WTC11 (cell line): ENCODE measurements at places on chromosomes 3 and 15. TPM values are rescaled to one million over a fixed set of nuclear protein-coding genes. Genes with fewer than 3 reads are reported as not detected.

- H3K27ac ChIP-seq: peak overlapping the region; percentile 7; the same call in 1 of the 2 replicates
- no peak overlapping the region for H3K4me3 ChIP-seq
- DNase-seq: no peak
- H3K36me3 ChIP-seq: no peaks in the 10 kb centered on the region
- H3K4me1 ChIP-seq: peaks cover 52% of the 10 kb centered on the region
Observed at GRCh38 chr3:169342652-169343505, 320.6 kb downstream of the MECOM start.

DNA sequence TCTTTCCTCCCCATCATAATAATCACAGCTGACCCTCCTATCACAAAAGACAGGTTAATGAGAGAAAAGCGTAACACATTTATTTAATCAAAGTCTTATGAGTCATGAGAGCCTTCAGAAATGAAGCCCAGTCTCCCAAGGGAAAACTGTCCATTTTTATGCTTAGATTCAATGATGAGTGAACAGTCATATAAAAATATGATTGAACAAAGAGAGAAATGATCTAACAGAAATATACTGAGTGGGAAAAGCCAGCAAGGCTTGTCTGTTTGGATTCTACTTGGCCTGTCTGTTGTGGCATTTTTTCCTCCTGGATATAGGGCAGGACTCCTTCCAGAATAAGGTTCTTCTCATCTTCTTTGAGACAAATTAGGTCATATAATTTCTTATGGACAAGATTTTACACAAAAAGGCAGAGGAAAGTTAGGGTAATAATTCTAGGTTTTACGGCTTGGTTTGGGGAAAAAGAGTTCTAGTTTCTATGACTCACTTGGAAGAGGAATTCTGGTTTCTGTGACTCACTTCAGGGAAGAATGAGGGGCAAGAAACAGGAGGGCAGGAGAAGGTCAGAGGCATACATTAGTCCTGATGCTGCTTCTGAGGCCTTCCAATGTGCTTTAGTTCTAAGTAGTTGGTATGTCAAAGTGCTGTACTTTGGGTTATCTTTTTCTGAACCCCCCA, 534.2 kb downstream of the ZIC1 start:
- peaks cover 48% of the 10 kb centered on the region for H3K4me1 ChIP-seq
- no peak for DNase-seq
- H3K36me3 ChIP-seq: no peaks in the 10 kb centered on the region
- no peaks in the 10 kb centered on the region for H3K27me3 ChIP-seq

DNA sequence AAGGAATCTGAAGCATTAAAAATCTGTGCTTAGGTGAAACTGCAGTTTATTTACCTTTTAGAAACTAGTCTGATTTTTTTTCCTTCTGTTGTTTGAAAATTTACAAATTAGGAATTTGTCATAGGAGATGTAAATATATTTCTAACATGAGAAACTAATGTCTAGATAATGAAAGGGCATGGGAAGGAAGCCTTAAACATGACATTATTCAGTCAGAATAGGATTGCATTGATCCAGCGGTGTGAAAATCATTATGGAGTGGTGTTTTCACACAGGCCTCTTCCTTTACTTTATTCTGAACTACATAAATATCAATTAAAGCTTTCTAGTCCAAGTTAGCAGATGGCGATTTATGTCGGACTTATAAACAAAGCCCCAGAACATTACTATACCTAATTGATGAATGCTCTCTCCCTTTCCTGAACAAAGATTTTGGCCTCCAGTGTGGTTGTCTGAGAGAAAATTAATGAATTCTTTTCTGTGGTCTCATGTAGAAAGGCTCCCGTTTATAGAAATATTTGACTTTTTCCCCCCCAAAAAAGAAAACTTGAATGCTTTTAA, 37.9 kb downstream of the FNDC3B start:
- peaks cover 7% of the 10 kb centered on the region for H3K36me3 ChIP-seq
- no peak for DNase-seq
- H3K27ac ChIP-seq: no peak overlapping the region
- H3K4me1 ChIP-seq: peaks cover 54% of the 10 kb centered on the region
- no peaks in the 10 kb centered on the region for H3K27me3 ChIP-seq
- H3K4me3 ChIP-seq: no peak overlapping the region

DNA sequence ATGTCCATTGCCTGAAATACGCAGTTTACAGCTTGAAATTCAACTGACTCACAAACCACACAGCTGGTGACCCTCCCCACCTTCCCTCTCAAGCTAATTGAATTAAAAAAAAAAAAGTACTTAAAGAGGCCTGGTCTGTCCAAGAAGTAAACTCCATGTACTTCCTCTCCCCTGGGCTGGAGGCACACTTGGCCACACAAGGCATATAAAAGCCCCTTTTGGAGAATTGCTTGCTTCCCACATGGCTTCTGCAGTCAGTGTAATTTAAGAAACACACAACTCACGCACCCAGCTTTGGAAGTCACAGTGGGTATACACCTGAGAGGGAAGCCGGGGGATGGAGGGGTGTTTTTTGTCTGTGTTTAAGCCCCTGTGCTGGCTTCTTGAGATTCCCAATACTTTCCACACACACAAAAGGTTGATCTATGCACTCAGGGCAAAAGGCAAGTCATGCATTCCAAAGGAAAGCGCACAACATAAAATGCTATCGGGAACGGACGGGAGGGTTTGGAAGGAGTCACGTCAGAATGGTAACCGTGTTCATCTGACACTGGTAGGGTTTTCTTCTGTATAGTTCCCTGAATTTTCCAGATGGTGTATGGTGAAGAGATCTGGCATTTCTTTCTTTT, 106.6 kb upstream of the ALDH1A3 start:
- peaks cover 15% of the 10 kb centered on the region for H3K4me1 ChIP-seq
- no peak overlapping the region; the same call in none of the 2 replicates for H3K27ac ChIP-seq
- peaks cover 13% of the 10 kb centered on the region for H3K36me3 ChIP-seq
- no peak overlapping the region for H3K4me3 ChIP-seq
- DNase-seq: peak; percentile 7

Gene PYDC2
- total RNA-seq: not detected in 3 replicates

DNA sequence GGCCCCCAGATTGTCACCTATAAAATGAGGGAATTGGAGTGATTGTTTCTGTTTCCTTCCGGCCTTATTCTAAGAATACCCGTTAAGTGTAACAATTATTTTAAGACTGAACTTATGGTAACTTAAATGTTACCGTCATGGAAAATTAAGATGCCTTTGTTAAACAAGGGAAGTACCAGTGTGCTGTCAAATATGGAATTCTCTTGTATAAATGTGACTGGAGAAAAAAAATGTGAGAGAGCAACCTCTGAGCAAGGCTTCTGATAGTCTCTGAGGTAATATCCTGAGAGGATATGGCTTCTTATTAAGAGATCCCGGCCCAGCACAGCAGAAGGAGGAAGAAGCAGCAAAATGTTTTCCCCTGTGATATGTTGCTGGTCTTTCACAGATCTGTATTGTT, 480.7 kb upstream of the ADAMTS9 start:
- no peak overlapping the region for H3K4me3 ChIP-seq
- H3K36me3 ChIP-seq: no peaks in the 10 kb centered on the region
- no peak overlapping the region for H3K27ac ChIP-seq
- H3K4me1 ChIP-seq: peaks cover 6% of the 10 kb centered on the region
- DNase-seq: no peak
- peaks cover 3% of the 10 kb centered on the region; the same call in 1 of the 2 replicates for H3K27me3 ChIP-seq

GRCh38 chr3:48428572-48429316, 1.1 kb downstream of the PLXNB1 start:
- peaks cover 59% of the 10 kb centered on the region for H3K4me1 ChIP-seq
- peaks cover 23% of the 10 kb centered on the region for H3K36me3 ChIP-seq
- peak overlapping the region; percentile 86 for H3K27ac ChIP-seq
- H3K4me3 ChIP-seq: peak overlapping the region; percentile 75
- H3K27me3 ChIP-seq: no peaks in the 10 kb centered on the region

DNA sequence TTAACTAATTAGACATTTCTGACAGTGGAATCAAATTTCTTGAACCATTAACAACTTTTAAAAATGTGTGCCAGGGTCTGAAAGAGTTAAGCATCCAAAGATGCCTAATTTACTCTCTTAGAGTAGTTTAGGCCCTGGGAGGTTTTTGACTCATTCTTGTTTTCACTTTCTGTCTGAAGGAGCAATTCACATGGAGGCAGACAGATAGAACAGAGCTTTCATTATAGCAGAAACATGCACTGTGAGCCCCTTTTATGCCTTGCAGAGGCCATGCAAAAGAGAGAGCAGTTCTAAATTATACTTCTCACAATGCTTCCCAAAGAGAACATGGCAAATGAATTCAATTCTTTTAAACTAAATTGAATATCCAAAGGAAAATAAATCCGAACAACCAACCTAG, 554.8 kb downstream of the MFSD1 start:
- no peaks in the 10 kb centered on the region for H3K36me3 ChIP-seq
- H3K4me1 ChIP-seq: peaks cover 12% of the 10 kb centered on the region; the same call in 1 of the 2 replicates
- no peak for DNase-seq
- no peak overlapping the region for H3K4me3 ChIP-seq
